SK-N-SH treated with all-trans-retinoic acid at 6 μM for 48 hours (cell line): ENCODE measurements at places on chromosomes 2 and 18.

DNA sequence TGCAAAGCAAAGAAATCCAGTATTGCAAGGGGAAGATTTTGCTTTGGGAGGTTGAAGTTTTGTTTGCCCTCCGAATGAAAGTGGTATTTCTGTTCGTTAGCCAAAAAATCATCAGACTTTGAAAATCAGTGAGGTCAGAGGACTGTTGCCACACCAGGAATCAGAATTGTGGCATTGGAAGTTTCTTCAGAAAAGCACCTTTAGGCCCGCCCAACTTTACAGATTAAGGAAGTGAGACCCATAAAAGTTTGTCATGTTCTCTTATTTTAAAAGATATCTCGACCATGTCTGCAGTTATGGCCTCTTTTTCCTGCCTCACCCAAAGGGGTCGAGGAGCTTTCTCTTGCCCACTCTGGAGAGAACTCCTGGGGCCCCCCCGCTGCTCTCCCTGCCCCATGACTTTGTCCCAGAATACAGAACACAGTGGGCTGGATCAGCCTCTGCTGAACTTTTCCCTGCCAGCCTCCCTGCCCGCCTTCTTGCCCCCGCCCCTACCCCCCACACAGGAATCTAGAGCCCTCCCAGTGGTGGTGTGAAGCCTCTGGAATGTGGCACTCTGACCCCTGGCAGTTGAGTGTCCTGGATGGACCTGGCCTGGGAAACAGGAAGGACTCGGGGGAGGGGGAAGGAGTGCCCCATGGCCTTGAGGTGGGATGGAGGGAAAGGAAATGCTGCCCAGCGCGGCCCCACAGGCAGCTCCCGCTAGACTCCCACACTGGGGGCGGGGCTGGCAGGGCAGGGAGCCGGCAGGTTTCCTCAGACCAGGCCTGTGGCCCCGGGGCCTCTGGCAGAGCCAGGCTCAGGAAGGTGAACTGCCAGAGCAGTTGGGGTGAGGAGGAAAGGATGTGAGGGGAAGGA lies 25.3 kb downstream of the CRIM1 start:
- ATAC-seq, result peak; percentile 42

DNA sequence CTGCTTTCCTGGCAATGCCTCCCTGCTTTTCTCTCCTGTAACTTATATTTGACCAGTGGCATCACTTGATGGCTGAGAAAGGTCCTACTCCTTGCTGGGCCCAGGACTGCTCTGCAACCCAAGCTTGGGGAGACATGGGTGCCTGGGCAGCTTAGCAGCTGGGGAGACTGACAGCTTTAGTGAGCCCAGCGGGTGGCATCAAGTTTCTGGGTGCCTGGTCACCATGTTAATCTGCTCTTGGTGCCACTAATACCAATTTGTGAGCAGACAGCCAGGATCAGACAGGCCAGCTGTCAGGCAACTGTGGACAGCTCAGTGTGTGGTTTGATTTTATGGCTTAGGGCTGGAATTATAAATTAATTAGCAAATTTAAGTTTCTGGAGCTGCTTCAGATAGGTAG lies 144.8 kb upstream of the GLI2 start:
- ATAC-seq, result no peak

GRCh38 chr2:68829749-68830148 lies 41.4 kb downstream of the BMP10 start:
- ATAC-seq, result no peak

DNA sequence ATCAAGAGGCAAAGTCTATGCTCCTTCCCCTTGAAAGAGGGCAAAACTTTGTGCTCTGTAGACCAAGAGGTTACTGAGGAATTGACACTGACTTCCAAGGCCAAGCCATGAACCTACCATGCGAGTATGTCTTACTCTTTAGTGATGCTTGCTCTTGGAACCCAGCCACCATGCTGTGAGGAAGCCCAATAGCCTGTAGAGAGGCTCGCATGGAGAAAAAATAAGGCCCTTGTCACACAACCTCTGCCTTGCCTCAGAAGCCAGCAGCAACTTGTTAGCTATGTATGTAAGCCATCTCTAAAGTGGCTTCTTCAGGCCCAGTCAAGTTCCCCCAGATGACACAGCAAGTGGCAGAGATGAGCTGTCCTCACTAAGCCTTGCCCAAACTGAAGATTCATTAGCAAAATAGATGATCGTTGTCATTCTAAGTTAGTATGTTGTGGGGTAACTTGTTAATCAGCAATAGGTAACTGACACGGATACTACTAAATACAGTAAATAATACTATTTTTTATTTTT lies 66.1 kb upstream of the RGPD5 start:
- no peak for ATAC-seq

DNA sequence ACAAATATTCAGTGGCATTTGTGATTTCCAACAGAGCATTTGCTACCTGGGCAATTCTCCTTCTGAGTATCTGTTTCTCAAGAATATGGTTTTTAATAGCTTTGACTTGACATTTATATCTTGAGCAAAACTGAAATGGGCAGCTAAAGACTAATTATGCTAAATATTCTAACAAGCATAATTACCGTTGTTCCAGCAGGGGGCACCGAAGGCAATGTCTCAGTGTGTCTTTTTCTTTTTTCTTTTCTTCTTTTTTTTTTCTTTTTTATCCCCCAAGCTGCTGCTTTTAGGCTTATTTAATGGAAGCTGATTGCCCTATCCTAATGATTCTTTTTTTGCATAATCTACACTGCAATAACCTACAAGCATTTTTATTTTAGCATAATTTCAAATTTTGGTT lies 138.9 kb upstream of the NABP1 start:
- ATAC-seq, result peak; percentile 59

- ATAC-seq, result no peak
Observed at GRCh38 chr2:29113891-29114321, 1.3 kb upstream of the CLIP4 start.
